Glutamatergic neuron (in vitro differentiated cells): ENCODE measurements at places on chromosomes 3 and 15.

DNA sequence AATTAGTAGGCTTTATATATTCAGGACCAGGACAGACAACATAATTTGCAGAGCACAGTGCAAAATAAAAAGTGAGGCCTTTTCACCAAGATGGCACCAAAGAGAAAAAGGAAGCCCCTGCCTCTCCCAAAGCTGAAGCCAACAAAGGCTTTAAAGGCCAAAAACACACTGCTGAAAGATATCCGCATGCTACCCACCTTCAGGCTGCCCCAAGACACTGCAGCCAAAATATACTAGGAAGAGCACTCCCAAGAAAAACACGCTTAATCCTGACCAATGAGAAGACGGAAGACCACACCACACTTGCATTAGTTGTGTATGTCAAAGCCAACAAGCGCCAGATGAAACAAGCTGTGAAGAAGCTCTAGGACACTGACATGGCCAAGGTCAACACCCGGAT is 38.0 kb downstream of the PIK3CB start:
- DNase-seq, result no peak

DNA sequence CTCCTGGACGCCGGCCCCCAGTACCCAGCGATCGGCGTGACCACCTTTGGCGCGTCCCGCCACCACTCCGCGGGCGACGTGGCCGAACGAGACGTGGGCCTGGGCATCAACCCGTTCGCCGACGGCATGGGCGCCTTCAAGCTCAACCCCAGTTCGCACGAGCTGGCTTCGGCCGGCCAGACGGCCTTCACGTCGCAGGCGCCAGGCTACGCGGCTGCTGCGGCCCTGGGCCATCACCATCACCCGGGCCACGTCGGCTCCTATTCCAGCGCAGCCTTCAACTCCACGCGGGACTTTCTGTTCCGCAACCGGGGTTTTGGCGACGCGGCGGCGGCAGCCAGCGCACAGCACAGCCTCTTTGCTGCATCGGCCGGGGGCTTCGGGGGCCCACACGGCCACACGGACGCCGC is 956 bp downstream of the ZIC1 start:
- DNase-seq, result no peak

- no peak for DNase-seq
Measured at GRCh38 chr3:133869586-133869985, 26.1 kb downstream of the RAB6B start.

- DNase-seq, result no peak
Measured at GRCh38 chr3:40617084-40617483, 92.3 kb downstream of the ZNF621 start.

GRCh38 chr15:26103002-26103404 is 239.9 kb upstream of the ATP10A start:
- DNase-seq, result no peak

GRCh38 chr15:49015896-49016295 is 30.4 kb downstream of the SECISBP2L start:
- no peak for DNase-seq

DNA sequence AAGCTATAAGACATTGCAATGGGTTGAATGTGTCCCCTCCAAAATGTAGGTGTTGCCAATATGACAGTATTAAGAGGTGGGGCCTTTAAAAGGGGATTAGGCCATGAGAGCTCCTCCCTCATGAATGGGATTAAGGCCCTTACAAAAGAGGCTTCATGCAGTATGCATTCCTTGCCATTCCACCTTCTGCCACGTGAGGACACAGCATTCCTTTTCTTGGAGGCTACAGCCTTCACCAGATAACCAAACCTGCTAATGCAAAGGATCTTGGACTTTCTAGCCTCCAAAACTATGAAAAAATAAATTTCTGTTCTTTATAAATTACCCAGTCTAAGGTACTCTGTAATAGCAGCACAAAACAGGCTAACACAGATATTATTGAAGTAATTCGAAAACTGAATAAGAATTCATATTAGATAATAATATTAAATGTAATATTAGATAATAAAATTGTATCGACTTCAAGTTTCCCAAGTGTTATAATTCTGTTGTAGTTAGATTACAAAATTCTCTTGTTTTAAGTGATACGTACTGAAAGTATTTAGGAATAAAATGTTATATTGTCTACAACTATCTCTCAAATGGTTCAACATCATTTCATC is 29.4 kb upstream of the ATP8B4 start:
- peak; percentile 49 for DNase-seq

DNA sequence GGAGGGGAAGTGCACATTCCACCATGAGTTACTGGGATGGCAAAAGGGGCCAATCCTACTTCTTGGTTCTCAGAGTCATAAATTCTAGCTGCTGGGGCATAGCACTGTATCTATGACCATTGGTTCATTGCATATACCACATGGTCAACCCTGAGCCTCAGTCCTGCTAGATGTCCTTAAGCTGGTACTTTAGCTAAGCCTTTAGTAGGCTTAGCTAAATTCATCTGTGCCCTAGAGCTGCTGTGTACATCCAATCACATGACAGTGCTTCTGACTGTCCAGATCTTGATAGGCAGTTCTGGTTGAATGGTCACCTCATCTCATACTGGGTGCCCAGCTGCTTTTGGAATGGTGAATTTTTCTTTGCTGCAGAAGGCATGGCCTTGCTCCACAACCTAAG is 8.2 kb downstream of the NDUFB4 start:
- no peak for DNase-seq

- DNase-seq, result no peak
Measured at GRCh38 chr3:104101736-104102135, 1265.0 kb upstream of the ALCAM start.

DNA sequence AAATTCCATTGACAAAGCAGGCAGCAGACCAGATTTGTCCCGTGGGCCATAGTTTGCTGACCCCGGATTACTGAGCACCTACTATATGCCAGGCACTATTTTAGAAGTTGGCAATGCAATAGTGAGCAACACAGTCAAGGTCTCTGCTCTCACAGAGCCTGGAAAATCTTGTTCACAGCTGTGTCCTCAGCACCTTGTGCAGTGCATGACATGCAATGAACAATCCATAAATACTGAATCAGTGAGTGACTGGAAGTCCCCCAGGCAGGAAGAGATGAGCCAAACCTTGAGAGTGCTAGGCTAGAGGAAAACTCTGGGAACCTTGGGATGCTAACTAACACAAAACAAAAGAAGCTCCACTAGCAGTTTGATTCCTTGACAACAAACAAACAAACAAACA is 14.4 kb downstream of the TM4SF1 start:
- no peak for DNase-seq

GRCh38 chr15:89196994-89197393 is 24.4 kb downstream of the RLBP1 start:
- no peak for DNase-seq

DNA sequence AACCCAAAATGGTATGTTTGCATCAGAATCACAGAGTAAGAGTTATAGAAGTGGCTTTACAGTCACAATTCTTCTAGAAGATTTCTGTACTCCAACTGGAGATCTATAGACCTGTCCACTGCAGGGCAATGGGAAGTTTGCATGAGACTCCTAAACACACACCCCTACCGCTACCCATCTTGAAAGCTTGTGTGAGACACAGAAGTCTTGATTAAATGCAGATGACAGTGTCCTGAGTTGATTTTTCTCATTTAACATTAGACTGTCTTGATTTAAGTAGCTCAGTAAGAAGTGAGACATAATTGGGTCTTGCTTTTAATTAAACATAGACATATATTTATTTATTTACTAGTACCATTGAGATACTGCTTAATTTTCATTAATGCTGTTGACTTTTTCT is 54.4 kb downstream of the CD47 start:
- DNase-seq, result no peak

DNA sequence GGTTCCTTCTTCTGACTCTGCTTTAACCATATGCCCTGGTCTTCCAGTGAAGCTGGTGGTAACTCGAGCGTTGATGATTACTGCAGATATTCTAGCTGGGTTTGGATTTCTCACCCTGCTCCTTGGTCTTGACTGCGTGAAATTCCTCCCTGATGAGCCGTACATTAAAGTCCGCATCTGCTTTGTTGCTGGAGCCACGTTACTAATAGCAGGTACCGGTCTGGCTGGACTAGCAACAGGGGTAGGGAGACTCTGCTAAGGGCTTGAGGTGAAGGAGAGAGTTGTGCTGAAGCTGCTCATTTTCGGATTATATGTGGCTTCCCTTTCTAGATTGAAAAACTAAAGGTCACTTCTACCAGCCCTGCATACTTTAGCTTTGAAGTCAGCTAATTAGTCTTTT is 16.8 kb downstream of the CLDN16 start:
- DNase-seq, result no peak

- DNase-seq, result no peak
Measured at GRCh38 chr15:31489281-31489680, 162.6 kb downstream of the KLF13 start.

GRCh38 chr3:107634099-107634489 is 111.3 kb downstream of the BBX start:
- DNase-seq, result no peak

GRCh38 chr3:52454250-52454937 is 553 bp upstream of the TNNC1 start:
- DNase-seq, result no peak

DNA sequence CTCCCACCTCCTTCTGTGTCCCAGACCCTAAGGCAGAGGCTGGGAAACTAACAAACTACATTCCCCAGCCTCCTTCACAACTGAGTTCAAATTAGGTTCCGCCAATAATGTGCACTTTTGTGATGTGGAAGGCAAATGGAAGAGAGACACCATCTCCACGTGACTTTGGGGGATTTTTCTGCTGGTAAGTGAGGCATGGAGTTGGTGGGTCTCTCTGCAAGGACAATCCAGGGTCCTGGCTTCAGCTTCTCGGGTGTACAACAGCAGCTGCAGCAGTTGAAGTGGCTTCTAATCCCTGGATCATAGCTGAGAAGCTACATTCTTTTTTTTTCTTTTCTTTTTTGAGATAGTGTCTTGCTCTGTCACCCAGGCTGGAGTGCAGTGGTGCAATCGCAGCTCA is 58.9 kb upstream of the GATA2 start:
- DNase-seq, result no peak

- no peak for DNase-seq
Measured at GRCh38 chr15:66850996-66851310, 148.9 kb downstream of the SMAD6 start.

DNA sequence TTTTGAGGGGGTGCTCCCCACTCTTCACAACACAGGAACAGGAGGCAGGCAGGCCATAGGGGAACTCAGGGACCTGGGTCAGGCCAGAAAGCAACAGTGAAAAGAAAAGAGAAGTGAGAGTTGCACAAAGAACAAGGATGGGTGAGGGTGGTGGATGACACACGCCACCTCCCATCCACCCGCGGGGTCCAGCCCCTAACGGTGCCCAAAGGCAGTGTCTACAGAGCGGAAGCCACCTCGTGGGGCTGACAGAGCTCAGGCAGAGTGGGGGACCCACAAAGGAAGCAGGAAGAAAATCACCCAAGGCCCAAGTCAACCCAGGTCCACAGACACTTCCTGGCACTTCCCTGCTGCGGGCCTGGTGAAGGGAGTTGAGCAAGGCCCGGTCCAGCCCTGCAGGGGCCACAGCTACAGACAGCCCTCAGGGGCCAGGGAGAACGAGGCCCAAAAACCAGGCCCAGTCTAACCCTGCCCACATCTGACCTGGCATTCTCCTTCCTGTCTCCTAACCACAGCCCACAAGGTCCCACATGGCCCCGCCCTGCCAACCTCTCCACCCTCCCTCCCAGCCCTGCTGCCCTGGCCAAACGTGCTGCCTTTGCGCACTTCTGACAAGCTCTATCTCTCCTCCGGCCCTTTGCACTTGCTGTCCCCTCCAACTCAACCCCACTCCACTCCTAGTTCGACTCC is 5.9 kb downstream of the NUP210 start:
- no peak for DNase-seq

DNA sequence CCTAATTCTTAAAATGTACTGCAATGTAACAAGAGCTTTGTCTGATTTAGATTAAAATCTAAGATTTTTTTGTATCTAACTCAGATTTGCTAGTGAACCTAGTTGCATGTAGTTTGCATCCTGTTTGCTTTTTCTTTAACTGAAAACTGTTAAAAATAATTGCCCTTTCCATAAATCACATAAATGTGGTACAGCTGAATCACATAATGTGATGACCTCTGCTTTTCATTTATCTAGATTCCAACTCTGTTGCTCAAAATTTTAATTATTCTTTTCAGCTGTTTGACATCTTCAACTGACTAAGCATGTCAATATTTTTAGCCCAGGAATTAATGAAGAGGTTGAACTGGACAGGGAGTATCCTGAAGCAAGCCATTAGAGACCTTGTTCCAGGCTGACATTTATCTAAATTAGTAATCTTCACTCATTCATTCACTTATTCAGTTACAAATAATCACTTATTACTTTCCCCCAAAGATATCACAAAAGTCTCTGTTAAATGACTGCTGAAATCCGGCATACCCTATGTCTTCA is 101.9 kb upstream of the PLXND1 start:
- no peak for DNase-seq

- DNase-seq, result no peak
Measured at GRCh38 chr3:90055666-90056065, 948.2 kb downstream of the EPHA3 start.

DNA sequence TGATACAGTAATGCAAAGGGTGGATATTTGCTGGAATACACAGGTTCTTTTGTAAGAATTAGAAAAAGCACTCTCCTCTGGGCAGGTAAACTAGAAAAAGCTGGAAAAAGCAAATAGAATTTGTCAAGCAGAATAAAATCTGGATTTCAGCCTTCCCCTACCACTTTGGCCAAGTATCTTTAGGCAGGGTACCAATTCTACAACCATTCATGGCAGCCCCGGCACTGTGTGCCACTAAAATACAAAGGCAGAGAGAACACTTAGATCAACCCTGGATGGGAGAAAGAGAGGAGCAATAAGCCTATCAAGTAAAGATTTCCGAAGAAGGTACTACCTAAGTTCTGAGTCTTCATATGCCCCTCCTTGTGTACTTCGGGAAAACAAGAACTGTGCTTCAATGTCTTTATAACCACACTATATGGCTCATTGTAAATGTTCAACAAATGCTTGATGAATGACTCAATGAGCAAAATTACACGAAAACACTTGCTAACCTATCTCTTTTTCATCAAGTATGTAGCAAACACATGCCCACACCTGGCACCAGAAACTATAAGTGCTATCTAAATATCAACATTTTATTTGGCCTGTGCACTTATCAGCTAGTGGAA is 20.8 kb downstream of the STAG1 start:
- DNase-seq, result no peak

DNA sequence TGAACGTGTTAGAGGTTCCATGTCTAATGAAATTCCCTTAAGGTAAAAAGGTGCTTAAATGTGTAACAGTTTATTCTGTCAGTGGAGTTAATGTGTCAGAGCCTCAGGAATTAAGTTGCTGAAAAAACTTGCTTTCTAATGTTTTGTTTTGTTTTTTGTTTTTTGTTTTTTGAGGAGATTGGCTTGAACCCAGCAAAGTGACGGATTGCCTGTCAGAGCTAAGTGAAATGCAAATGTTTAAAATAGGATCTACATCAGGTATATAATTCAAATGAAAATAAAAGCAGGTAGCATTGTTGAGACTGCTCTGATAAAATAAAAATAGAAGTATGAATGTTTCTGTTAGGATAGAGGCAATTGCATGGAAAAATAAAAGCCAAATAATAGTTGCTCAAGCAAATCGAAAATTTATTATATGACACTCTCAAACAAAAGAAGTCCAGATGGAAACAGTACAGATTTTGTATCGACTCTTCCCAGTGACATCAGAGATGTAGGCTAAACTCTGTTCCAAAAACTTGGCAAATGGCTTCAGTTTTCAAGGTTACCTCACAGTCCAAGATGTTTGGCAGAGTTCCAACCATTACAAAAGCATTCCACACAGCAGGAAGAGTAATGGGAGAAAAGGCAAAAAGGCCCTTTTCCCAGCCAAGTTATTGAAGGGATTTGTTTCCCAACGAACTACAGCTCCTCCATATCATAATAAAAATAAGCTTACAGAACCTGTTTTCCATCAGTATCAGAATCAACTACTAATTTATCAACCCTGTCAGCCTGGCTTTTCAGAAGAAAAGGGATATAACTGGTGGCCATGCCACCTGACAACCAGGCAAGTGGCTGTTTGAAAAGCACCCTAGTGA is 291.0 kb downstream of the TBL1XR1 start:
- no peak for DNase-seq
